Activated naive CD4-positive, alpha-beta T cell treated with anti-CD3 and anti-CD28 coated beads, Interleukin-2, amount 50 U/mL, for 72 hours (primary cell): ENCODE measurements at places on chromosomes 6 and 20.

DNA sequence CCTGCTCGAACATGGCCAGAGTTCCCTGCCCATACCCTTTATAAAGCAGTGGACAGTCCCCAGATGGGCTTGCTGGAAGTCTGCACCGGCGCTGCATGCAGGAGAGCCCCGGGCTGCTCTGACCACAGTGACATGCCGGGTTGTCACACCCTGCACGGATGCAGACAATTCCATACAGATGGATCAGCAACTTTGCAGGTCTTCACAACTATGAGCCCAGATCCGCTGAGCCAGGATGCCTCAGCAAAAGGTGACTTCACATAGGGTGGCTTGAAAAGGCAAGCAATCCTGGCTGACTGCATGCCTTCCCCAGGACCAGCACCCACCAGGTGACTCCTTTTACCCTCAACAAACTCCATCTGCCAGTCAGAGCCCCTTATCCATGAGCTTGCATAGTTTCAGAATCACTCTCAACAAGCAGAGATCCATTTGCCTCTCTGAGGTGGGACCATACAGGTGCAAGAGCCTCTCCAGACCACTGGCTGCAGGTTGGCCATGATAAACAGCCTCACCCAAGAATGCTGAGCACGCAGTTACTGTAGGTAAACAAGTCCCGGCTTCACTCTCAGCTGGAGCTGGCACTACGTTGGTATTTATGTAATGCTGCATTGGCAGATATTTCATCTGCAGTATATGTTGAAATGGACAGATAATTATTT lies 183.0 kb upstream of the QKI start:
- no peak for DNase-seq

DNA sequence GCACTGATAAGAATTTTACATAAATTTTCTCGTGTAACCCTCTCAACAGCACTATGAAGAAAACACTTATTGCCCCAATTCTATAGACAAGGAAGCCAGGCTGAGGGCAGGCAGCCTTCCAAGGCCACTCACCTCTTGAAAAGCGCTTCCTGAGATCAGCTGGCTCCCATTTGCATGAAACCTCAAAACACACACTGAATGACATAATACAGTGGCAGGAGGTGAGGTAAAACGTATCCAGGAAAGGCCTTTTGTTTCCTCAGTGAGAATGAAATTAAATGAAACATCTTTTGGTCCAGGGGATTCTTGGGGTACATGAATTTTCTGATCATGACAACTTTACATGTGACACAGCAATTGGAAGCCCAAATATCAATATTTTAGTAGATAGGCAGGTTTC lies 112.5 kb downstream of the WDR27 start:
- DNase-seq, result peak; percentile 10

DNA sequence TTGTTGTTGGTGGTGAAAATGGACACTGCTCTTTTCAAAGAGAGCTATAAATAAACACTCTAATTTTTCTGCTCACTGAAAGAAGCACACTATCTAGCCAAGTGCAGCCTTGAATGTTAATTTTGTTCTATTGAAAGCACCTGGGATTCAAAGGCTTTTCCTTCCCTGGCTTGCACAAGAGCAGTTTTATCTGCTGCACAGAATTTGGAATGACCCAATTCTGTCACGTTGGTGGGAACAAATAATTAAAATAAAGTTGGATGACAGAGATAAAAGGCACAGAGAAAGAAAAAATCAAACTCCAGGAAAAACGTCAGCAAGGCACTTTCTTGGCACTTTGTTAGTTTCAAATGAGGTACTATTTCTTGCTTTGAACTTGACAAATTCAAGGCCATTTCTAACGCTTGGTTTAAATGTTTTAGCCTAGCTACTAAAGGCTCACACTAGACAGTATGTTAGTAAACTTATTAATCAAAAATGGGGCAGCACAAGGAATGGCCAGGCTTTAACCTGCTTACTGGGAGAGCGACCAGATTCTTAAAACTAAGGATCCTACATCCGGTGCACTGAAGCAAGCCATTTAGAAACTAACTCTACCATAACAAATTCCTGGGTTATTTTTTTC lies 145.5 kb upstream of the ARG1 start:
- no peak for DNase-seq

GRCh38 chr6:170493354-170493753 lies 59.8 kb downstream of the PSMB1 start:
- DNase-seq, result no peak

DNA sequence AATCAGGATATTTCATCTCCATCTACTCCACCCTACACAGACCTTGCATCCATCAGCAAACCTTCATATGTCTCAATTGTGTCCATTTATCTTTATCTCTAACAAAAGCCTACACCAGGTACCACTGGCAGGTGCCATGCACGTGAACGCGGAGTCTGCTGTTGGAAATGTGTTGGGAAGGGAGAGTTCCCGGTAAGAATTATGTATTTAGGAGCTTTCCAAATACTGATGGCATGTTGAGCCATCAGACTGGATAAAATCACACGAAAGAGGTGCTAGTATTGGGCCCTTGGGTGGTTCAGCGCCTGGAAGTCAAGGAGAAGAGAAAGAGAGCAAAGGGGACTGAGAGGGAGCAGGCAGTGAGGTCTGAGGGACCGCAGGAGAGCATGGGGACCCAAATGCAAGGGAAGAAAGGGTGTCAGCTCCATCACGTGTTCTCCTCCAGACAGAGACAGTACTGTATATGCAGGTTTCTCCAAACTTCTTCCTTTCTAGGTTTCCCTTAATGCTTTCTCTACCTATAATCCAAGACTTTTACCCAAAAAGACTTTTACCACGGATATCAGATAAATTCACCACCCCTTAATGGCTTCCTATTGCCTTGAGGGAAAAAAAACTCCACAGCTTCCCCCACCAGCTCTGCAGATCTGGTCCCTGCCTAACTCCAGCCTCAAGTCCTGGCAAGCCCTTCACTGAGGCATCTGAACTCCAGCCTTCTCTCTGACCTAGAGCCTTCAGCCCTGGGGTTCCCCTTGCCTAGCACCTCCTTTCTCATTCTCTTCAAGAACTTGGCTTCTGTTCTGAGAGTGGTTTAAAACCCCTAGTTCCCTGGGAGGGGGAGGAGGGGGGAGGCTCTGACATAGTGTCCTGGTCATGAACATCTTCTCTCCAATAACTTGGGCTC lies 4.8 kb upstream of the ZNF217 start:
- DNase-seq, result no peak

DNA sequence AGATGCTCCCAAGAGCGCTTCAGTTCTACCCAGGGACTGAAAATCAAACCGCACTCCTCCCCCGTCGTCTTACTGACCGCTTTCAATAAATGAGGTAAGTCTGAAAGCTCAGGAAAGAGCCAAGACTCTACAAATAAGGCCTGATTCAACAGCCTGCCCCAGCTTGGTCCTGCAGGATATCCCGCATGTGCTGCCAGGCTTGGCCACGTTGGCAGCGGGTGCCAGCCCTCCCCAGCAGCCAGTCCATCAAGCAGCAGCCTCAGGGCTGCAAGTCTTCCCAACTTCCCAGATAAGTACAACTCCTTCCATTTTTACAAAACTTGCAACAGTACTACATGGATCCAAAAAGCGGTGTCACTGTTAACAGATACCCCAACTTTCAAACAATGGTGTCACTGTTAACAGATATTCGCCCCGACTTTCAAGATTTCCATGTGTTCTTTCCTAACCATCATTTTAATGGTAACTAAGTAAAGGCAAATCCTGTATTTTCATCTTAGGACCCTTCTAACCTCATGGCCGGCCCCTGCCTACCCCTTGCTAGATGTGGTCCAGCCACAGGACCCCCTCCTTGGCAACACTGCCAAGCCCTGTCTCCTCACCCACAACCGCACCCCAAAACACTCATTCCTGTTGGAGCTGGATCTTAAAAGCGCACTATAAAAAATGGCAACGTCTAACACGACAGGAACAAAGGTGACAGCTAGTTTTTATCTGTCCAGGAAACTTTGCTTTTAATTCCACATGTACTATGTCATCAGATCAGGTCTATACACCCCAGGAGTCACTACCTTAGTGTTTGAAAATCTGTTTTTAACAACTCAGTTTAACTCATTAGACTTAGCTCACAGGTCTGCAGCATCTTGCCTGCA lies 28.0 kb downstream of the DIDO1 start:
- DNase-seq, result no peak

- DNase-seq, result no peak
Observed at GRCh38 chr6:97668716-97669115, 385.7 kb upstream of the MMS22L start.

GRCh38 chr20:4041748-4042411 lies 26.5 kb upstream of the RNF24 start:
- no peak for DNase-seq

DNA sequence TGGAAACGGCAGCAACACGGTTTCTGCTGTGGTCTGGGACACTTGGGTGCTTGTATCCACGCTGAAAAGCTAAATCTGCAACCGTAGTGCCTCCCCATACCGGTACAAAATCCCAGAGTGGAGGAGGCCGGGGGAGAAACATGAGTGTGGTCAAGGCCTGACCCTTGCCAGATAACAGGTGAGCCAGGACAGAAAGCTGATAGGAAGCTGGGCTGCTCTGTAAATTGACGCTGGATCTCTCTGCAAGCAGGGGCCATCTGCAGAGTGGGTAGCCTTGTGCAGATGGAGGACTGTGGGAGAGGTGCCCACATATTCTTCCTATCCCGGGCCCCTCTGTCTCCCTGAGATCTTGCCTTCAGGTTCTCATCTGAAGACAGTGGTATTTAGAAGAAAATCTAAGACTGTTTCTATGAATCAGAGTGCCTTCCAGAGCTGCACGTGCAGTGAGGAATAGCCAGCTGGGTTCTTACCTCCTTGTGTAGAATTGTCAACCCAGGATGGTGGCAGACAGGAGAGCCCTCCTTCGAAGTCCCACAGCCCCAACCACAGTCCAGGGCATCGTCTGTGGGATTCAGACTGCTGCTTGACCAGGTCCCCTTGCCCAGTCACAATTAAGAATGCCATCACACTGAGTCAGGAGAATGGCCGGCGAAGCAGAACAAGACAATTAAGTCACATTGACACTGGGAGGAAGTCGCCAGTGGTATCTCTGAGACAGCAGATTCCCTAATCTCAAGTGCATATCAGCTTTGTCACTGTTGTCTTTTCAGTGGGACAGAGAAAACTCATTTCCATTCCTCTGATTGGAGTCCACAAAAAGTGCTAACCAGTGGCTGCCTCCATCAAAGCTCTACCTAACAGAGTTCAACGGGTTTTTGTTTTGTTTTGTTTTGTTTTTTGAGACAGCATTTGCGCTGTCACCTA lies 100.0 kb upstream of the RIPOR2 start:
- DNase-seq, result no peak

DNA sequence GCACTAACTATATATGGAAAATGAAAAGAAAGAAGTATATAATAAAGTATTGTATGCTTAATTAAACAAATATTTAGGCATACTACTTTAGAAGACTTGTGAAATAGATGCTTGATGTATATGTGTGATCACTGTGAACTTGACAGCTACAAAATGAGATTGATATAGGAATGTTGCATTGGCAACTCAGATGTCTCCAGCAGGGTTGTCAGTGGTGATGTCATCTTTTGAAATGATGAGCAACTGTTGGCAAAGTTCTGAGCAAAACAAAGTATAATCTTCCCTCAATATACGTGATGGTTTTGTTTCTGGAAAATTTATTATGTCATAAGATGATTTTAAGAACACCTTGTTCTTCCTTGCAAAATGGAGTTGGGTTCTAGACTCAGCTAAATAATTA lies 133.8 kb downstream of the ARID1B start:
- DNase-seq, result no peak

- no peak for DNase-seq
Observed at GRCh38 chr6:11833626-11834592, 55.3 kb upstream of the ADTRP start.

GRCh38 chr20:10356628-10357027 lies 77.4 kb downstream of the MKKS start:
- no peak for DNase-seq

DNA sequence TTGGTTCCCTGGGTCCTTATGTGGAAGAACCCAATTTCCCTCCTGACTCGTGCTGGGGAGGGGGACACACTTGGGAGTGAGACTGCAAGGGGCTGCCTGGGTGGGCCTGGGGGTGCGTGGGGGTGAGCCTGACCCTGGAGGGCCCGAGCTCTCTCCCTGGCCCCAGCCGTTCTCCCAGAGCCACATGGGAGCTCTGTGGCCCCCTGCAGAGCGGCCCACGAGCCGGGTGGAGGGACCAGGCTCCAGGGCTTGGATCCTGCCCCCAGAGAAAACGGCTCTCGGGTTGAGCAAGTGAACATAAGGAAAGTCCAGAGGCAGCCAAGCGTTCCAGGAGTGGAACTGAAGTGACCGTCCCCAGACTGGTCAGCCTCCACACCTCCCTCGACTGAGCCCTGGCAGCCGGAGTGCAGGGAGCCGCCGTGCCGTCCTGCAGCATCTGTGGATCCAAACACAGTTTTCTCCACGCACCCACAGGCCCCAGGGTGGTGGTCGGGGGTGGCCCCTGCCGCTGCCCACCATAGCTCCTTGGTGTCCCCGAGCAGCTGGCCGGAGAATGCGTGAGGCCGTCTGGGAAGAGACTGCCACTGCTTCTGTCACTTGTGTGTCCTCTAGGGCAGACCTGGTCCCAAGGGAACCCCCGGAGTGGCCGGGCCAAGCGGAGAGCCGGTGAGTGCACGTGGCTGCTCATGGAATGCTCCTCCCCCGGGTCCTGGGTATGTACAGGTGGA lies 10.6 kb downstream of the COL9A3 start:
- DNase-seq, result no peak

DNA sequence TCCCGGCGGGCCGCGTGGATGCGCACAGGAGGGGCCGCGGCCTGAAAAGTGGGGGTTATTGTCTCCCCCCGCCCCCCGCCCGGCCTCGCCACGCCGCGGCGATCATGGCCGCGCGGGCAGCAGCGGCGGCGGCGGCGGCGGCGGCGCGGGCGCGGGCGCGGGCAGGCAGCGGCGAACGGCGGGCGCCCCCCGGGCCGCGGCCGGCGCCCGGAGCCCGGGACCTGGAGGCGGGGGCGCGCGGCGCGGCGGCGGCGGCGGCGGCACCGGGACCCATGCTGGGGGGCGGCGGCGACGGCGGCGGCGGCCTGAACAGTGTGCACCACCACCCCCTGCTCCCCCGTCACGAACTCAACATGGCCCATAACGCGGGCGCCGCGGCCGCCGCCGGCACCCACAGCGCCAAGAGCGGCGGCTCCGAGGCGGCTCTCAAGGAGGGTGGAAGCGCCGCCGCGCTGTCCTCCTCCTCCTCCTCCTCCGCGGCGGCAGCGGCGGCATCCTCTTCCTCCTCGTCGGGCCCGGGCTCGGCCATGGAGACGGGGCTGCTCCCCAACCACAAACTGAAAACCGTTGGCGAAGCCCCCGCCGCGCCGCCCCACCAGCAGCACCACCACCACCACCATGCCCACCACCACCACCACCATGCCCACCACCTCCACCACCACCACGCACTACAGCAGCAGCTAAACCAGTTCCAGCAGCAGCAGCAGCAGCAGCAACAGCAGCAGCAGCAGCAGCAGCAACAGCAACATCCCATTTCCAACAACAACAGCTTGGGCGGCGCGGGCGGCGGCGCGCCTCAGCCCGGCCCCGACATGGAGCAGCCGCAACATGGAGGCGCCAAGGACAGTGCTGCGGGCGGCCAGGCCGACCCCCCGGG lies 637 bp downstream of the ARID1B start:
- peak; percentile 70 for DNase-seq

GRCh38 chr20:45822857-45823256 lies 4.3 kb downstream of the TNNC2 start:
- DNase-seq, result no peak
